ENCODE measurements at places on chromosomes 12 and 14.

- no peak for DNase-seq
Measured at GRCh38 chr14:64721391-64721791, 17.2 kb downstream of the PLEKHG3 start.

GRCh38 chr12:59904874-59905521, 309.2 kb downstream of the SLC16A7 start:
- no peak for DNase-seq

DNA sequence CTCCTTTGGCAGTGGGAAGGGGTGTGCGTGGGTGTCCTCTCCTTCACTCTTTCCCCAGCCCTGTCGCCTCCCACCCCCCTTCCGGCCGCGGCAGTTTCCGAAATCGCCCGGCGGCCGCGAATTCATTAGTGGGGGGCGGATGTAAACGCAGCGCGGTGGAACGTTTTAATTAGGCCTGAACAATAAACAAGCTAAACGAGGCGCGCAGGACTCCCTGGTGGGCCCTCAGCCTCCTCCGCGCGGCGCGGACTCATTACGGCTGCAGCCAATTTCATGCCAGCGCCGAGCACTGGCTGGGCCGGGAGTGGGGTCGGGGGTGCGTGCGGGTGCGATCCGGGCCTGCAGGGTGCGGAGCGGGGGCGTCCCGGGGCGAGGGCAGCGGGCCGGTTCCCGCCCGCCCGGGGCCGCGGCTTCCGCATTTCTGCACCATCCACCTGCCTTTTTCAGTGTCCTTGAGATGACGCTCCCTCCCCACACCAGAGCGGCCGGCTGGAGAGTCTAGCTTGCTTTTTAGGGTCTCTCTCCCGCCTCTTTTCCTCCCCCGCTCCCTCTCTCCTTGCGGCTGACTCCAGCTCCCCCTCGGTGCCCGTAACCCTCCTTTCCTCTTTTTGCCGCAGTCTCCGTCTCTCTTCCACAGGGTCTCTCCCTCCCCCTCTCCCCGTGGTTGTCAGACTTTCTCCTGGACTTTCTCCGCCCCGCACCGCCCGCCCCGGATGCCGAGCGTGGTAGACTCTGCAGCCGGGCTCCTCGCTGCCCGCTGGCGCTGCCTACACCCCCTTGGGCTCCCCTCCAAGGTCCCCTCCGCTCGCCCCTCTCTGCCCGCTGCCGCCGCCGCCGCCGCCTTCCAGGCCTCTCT, at the start of gene CISTR:
Gene CISTR, minus strand, starts transcription at position 644 of the 856 bp plus-strand sequence.
- DNase-seq, result peak; percentile 69

DNA sequence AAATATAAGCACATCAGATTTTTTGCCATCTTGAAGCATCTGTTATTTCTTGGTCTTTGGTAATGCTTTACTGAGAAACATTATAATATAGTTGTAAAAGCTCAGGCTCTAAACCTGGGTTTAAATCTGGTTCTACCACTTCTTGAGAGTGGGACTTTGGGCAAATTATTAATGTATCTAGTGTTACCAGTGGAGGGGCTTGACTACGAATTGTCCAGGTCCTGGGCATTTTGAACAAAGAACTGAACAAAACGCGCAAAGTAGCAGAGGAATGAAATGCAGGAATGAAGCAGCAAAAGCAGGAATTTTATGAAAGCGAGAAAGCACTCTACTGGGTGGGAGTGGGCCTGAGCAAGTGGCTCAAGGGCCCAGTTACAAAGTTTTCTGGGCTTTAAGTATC, 50.8 kb downstream of the CAND1 start:
- DNase-seq, result no peak

GRCh38 chr14:33676135-33676566, 274.7 kb downstream of the EGLN3 start:
- no peak for DNase-seq

DNA sequence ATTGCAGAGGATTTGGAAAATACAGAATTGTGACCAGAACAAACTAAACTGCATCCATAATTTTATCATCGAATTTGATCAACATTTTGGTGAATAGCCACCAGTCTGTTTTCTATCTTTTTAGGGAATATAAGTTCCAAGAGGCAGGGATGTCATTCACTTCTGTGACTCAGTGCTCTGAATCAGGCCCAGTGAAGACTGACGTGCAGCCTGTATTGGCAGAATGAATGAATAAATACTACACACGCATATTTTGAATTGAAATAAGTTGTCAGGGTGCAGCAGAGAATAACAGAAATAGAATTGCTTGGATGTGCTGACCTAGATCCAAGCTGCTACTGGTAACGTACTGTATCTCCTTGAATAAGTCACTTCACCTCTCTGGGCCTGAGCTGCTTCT, 1.3 kb upstream of the EMP1 start:
- no peak for DNase-seq

DNA sequence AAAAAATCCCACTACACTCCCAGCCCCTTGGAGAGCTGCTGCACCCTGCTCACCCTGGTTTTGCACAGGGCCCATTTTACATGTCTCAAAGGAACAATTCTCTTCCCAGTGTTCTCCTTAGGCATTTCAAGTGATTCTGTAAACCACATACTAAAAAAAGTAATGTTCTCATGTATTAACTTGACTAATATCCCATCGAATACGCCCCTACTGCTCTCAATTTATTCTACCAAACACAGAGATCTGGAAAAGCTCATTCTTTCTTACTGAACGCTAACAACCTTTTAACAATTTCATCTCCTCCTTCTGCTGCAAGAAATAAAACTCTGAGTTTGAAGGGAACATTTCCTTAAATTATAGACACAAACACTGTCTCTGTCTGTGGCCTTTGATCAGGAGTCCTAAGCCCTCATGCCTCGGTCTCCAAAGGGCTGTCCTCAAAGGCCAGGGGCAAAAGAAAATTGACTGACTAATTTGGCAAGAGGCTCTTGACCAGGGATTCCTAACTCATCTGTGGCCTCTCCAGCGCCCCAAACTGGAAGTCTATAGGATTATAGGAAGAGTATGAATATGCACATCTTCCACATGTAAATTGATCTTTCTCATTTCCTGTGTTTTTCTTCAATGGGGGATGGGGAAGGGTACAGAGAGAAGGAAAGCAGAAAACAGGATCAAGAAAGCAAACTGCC, 17.1 kb upstream of the TSPAN11 start:
- DNase-seq, result no peak

GRCh38 chr12:46524778-46525177, 152.2 kb upstream of the SLC38A2 start:
- DNase-seq, result no peak

- DNase-seq, result no peak
Measured at GRCh38 chr12:49039421-49040363, 20.9 kb downstream of the KMT2D start.

DNA sequence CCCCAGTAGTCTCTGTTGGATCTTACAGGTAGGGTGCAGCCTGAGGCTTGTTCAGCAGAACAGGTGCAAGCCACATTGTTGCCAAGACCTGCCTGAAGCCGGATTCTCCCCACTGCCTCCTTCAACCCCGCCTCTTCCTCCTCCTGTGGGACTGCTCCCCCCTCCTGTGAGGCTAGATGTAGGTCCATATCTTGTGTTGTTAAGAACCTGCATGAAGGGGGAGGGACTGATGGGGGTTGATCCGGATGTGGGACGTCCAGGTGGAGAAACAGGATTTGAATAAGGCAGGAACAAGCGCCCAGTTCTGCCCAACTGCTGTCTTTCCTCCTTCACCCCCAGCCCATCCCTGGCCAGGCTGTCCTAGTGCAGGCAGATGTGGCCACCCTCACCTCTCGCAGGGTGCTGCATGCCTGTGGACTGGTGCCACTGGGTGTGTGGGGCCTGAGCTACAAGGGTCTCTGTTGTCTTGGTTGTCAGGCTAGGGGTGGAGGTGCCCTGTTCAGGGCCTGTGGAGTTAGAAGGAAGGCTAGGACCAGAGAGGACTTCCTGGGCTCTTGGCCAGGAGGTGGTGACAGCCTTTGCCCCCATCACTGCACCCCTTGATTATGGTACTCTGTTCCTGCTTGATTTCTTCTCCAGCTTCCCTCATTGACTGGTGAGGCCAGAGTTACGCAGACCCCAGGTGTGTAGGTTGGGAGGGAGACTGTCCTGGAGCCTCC, 1.4 kb downstream of the NR4A1 start:
- no peak for DNase-seq

DNA sequence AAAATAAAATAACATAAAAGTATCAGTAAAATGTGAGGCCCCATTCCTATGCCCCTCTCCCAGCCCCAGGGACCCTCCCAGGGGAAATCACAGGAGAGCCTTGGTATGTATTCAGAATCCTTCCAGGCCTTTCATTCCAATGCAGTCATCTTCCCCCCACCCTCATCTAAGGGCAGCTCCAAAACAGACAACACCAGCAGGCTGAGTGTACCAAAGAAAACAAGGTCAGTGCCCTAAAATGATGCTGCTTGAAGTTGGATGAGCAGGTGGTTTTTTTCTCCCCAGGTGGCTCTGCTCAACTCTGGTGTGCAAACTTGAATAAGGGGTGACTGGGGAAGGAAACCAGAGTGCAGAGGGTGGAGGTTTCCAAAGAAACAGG, 56.2 kb downstream of the TSPAN9 start:
- no peak for DNase-seq

DNA sequence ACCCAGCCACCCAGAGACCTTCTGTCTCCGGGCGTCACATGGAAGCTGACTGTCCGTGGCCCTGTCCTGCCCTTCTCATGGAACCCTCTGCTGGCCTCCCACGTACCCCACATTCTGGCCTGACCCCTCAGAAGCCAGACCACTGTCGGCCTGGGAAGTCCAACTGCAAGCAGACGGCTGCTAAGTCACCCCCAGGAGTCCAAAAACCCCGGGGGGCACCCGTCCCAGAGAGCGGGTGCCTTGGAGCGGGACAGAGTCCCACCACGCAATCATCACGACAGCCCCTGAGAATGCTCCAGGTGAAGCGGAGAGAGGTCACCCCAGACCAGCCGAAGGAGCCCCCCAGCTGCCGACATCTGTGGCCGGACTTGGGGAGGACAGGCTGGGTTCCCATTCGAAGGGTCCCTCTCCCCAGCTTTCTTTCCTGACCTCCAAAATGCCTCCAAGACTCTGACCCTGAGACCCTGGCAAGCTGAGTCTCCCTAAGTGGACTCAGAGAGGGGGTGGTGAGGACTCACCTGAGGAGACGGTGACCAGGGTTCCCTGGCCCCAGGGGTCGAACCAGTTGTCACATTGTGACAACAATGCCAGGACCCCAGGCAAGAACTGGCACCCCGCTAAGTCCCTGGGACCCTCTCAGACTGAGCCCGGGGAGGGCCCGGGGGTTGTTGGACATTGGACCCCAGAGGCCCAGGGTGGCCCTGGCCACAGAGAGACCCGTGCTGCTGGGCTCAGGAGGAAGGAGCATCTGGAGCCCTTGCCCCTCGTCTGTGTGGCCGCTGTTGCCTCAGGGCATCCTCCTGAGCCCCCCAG, 337.1 kb downstream of the TMEM121 start:
- no peak for DNase-seq

DNA sequence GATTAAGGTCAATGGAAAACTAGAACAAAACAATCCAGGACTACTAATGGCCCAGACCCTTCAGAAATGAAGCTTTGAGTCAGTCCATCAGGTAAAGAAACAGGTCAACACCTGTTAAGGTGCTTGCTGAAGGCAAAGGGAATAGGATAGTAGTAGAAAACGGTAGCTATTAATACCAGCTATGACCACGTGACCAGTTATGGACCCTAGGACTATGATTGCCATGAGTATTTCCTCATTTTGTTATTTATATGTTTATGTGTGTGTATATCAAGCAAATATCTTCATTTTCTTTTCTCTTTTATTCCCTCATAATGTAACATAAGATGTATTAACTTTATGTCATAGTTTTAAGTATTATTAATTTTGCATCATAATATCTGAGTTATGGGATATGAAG, 25.6 kb downstream of the FKBP11 start:
- DNase-seq, result no peak

DNA sequence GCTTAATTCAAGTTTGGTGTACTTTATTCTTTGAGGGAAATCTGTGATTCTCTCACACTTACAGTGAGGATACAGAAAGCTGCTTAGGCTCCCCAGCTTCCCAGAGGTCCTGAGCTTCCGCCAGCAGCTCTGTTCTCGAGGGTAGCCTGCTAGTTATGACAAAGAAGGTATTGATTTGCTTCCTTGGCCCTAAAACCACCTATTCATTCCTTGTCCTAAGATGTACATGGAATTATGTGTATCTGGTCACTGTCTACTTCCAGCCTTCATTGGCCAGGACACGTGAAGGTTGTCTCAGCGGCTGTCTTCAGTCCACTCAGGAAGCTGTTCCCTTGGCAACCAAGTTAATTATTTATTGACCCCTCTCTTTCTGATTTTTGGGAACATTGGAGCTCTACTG, 55.7 kb downstream of the GALNT8 start:
- no peak for DNase-seq

GRCh38 chr12:116133149-116133548, 144.3 kb downstream of the MED13L start:
- no peak for DNase-seq

- no peak for DNase-seq
Measured at GRCh38 chr12:125145196-125145595, 80.0 kb downstream of the AACS start.
